ENCODE measurements at places on chromosomes 3 and 15. TPM values are rescaled to one million over a fixed set of nuclear protein-coding genes. Genes with fewer than 3 reads are reported as not detected.

GRCh38 chr3:4392992-4393391, 74.1 kb downstream of the SUMF1 start:
- H3K4me1 ChIP-seq: no peaks in the 10 kb centered on the region
- DNase-seq: no peak
- H3K4me3 ChIP-seq: no peak overlapping the region
- no peak overlapping the region for H3K27ac ChIP-seq

DNA sequence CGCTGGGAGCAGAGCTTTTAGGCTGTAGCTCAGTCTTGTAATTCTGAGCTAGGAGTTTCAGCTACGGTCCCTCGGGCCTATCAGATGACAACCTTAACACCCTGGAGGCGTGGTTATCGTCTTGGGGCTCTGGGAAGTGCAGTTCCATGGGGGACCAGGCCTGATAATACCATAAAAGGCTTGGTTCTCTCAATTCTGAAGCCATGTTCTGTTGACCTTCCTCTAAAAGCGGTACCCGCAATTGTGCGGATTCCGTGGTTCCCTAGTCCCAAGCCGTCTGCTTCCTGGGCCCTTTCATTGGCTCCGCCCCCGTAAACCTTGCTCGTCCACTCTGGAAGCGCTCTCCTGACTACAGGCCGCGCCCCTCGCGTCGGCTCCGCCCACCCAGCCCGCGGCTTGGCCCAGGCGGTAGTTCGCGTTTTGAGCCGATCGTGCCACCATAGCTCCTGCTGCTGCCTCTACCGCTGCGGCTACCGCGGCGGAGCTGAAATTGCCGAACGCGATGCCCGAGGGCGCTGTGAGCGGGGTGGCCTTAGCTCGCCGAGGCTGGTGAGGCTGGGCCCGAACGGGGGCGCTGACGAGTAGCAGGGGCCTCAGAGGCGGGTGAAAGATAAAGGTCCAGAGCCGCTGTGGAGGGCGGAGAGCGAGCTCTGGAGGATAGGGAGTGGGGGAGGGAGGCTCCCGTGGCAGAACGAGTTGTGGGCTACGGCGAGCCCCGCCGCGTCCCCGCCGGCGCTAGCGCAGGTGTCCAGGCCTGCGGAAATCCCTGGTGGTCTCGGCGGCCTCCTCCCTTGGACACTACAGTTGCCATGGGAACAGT, at the start of gene MAPKBP1:
MAPKBP1 (plus strand) TSS at position 423 of the 820 bp plus-strand sequence. CDS start 792 bp downstream, outside the sequence.
- no peaks in the 10 kb centered on the region for H3K27me3 ChIP-seq
- peaks cover 52% of the 10 kb centered on the region for H3K4me1 ChIP-seq
- H3K36me3 ChIP-seq: no peaks in the 10 kb centered on the region

DNA sequence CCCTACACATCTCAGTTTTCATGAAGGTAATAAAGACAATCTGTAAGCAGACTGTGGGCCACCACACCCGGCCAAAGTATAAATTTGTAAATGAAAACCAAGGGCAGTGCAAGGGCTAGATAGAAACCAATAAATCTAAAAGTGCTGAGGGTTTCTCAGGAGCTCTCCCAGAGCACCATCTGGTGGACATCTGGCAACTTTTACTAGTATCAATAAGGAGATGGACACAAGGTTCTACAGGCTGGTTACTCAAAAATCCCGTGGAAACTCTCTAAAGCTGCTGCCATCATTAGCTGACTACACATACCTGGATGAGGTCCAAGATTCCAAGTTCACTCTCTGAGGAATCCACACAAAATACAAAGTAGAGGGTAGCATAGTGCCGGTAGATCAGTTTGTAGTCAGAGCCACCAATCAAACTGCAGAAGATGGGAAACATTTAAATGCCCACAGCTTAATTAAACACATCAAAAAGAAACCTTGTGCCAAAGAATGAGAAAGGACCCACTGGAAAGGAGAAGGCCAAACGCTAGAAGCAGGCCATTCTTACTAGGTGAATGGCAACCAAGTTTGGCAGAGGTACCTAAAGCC, 5.5 kb downstream of the AP3S2 start:
- H3K4me3 ChIP-seq: no peak overlapping the region
- peaks cover 36% of the 10 kb centered on the region for H3K36me3 ChIP-seq
- H3K4me1 ChIP-seq: peaks cover 9% of the 10 kb centered on the region
- no peak overlapping the region for H3K27ac ChIP-seq
- no peaks in the 10 kb centered on the region for H3K27me3 ChIP-seq
- no peak for DNase-seq

DNA sequence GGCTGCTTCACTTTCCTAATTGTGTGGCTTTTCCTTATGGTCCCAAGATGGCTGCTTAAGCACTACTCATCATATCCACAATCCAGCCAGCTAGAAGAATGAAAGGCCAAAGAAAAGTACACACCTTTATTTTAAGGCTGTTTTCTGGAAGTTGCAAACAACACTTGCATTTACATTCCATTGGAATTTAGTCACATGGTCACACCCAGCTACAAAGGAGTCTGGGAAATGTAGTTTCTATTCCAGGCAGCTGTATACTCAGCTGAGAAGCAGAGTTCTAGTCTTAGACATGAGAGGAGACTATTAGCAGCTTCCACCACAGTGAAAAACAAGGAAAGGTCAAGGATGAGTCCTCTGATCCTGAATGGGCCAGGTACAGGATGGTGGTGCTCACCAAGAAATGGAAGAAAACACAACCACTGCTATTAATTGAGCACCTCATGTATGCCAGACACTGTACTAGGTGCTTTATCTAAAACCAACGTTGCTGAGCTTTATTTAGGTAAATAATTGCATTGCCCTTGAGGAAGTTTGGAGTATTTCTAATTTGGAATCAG, 28.0 kb upstream of the ATG7 start:
- DNase-seq: no peak
- no peaks in the 10 kb centered on the region for H3K36me3 ChIP-seq
- no peaks in the 10 kb centered on the region for H3K27me3 ChIP-seq
- no peak overlapping the region for H3K27ac ChIP-seq
- no peaks in the 10 kb centered on the region for H3K4me1 ChIP-seq
- H3K4me3 ChIP-seq: no peak overlapping the region

GRCh38 chr3:43817825-43818224, 127.1 kb downstream of the ABHD5 start:
- H3K4me3 ChIP-seq: no peak overlapping the region
- H3K27me3 ChIP-seq: no peaks in the 10 kb centered on the region
- H3K36me3 ChIP-seq: no peaks in the 10 kb centered on the region
- no peaks in the 10 kb centered on the region for H3K4me1 ChIP-seq
- DNase-seq: no peak
- H3K27ac ChIP-seq: no peak overlapping the region

DNA sequence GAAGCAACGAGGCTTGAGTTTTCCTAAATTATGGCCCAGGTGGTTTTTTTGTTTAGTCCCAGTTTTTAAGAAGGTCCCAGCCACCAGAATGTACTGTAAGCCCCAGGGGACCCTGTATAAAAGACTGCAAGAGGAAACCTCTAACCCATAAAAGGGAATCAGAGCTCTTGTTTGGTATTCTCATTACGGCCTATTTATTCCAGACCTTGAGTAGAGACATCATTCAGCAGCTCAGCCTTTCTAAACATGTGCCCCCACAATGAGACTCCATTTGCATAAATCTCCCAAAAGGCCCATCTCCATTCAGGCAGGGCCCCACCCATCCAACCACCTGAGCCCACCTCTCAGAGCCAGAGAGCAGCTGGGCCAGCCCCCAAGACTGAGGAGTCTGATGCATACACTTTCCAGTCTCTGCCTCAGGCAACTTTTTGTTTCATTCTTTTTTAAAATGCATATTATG, 25.7 kb downstream of the ZDHHC3 start:
- H3K4me1 ChIP-seq: peaks cover 11% of the 10 kb centered on the region
- H3K36me3 ChIP-seq: no peaks in the 10 kb centered on the region
- DNase-seq: no peak
- H3K27ac ChIP-seq: no peak overlapping the region
- no peak overlapping the region for H3K4me3 ChIP-seq

GRCh38 chr3:40068636-40069035, 240.9 kb upstream of the EIF1B start:
- no peaks in the 10 kb centered on the region for H3K4me1 ChIP-seq
- no peaks in the 10 kb centered on the region for H3K27me3 ChIP-seq
- H3K4me3 ChIP-seq: no peak overlapping the region
- no peak for DNase-seq
- no peak overlapping the region for H3K27ac ChIP-seq

GRCh38 chr3:142188846-142189245, 36.5 kb downstream of the GK5 start:
- no peaks in the 10 kb centered on the region for H3K4me1 ChIP-seq
- H3K27ac ChIP-seq: no peak overlapping the region
- no peak overlapping the region for H3K4me3 ChIP-seq
- no peaks in the 10 kb centered on the region for H3K27me3 ChIP-seq

DNA sequence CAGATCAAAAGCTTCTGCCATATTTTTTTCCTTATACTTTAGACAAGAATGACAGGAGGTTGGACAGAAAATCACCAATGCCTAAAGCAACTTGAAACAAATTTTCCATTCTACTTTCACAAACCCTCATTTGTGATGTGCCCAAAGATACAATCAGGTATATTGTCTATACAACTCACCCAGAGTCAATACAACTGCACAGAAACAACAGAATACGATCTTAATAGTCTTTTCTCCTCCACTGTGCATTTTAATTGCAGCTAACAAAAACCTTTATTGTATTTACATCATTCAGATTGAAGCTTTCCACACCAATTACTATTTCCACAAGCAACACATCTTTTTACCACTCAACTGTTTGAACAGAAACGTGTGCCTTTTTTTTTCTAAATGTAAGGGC, 80.4 kb downstream of the PLOD2 start:
- H3K4me3 ChIP-seq: no peak overlapping the region
- no peak overlapping the region for H3K27ac ChIP-seq
- H3K4me1 ChIP-seq: no peaks in the 10 kb centered on the region
- no peak for DNase-seq
- H3K36me3 ChIP-seq: peaks cover 3% of the 10 kb centered on the region

DNA sequence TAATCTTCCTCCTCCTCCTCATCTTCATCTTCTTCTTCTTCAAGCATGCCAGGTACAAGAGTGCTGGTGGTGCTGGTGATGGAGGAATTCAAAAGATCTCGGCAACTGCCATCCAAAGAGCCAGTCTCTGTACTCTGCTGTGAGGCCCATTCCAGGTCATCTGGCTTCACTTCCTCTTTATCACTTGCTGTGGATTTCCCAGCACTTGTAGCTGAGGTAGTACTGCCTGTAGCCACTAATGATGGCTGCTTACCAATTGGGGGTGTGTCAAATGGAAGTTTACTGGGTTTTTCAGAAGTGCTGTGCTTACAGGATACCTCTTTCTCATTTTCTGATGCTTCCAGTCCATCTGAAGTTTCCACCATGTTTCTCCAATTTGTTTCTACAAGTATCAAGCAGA, 28.8 kb upstream of the SHC4 start:
- H3K36me3 ChIP-seq: peaks cover 23% of the 10 kb centered on the region
- H3K4me3 ChIP-seq: no peak overlapping the region
- no peak for DNase-seq

GRCh38 chr3:168457954-168458539, 362.3 kb upstream of the GOLIM4 start:
- H3K4me1 ChIP-seq: no peaks in the 10 kb centered on the region
- H3K4me3 ChIP-seq: no peak overlapping the region
- H3K36me3 ChIP-seq: no peaks in the 10 kb centered on the region
- no peak overlapping the region for H3K27ac ChIP-seq
- H3K27me3 ChIP-seq: no peaks in the 10 kb centered on the region

GRCh38 chr3:141291559-141292355, 60.1 kb downstream of the PXYLP1 start:
- no peak overlapping the region for H3K4me3 ChIP-seq
- peak overlapping the region; percentile 60 for H3K27ac ChIP-seq
- H3K4me1 ChIP-seq: peaks cover 46% of the 10 kb centered on the region
- H3K27me3 ChIP-seq: no peaks in the 10 kb centered on the region

GRCh38 chr15:55360256-55360655, 41.2 kb downstream of the PIGB start:
- no peak for DNase-seq
- H3K36me3 ChIP-seq: peaks cover 9% of the 10 kb centered on the region
- peak overlapping the region; percentile 19 for H3K27ac ChIP-seq
- H3K4me1 ChIP-seq: peaks cover 9% of the 10 kb centered on the region
- H3K4me3 ChIP-seq: no peak overlapping the region
- no peaks in the 10 kb centered on the region for H3K27me3 ChIP-seq

GRCh38 chr3:125013095-125013494, 42.7 kb downstream of the HEG1 start:
- no peak overlapping the region for H3K4me3 ChIP-seq
- no peaks in the 10 kb centered on the region for H3K4me1 ChIP-seq
- no peaks in the 10 kb centered on the region for H3K27me3 ChIP-seq
- DNase-seq: no peak

GRCh38 chr15:98143116-98143515, 182.6 kb downstream of the ARRDC4 start:
- H3K4me1 ChIP-seq: no peaks in the 10 kb centered on the region
- H3K27ac ChIP-seq: no peak overlapping the region
- DNase-seq: no peak
- no peak overlapping the region for H3K4me3 ChIP-seq

DNA sequence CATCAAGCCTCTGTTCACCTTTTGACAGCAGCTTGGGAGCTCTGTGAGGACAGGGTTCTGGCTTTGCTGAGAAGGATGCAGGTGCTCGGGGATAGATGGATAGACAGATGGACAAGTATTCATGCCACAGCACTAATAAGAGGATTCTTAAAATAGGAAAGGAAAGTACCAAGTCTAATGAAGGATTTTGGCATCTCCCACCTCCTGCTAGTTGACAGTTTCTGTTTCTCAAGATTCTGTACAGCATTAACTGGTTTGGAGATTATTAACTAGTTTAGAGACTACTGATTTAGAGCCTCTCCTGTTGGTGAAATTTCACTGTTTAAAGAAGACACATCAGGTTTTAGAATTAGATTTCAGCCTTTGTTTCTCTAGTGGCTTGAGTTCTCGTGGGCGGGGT, 152.3 kb downstream of the CACNA1D start:
- H3K36me3 ChIP-seq: no peaks in the 10 kb centered on the region
- H3K27me3 ChIP-seq: no peaks in the 10 kb centered on the region
- no peak overlapping the region for H3K27ac ChIP-seq
- no peak for DNase-seq
- no peaks in the 10 kb centered on the region for H3K4me1 ChIP-seq

DNA sequence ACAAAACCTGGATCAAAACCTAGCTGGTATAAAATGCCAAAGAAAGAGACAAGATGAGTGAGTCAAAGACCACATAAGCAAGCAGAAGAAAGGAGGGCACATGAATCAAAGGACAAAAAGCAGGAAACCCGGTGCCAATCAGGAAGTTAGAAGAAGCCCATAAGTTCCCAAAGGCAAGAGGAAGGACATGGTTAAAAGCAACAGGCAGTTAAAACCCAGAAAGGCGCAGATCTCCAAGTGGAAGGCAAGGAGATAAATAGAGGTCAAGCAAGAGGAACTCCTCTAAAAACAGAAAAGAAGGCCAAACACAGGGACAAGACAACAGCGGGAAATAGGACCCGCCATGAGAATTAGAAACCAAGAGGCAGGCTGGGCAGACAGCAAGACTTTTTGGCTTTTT, 4.4 kb downstream of the TMOD2 start:
- H3K36me3 ChIP-seq: no peaks in the 10 kb centered on the region
- no peak overlapping the region for H3K27ac ChIP-seq
- no peaks in the 10 kb centered on the region for H3K27me3 ChIP-seq
- peaks cover 9% of the 10 kb centered on the region for H3K4me1 ChIP-seq

The FANCD2 gene
- total RNA-seq: 7.9 TPM

The TPRA1 gene
- total RNA-seq: 42.7 TPM

The CAND2 gene
- total RNA-seq: 11.6 TPM

The COLQ gene
- 0.81 TPM for total RNA-seq

The COL6A5 gene
- not detected for total RNA-seq

The KBTBD12 gene
- total RNA-seq: not detected

The CLEC3B gene
- total RNA-seq: 34.1 TPM

All from thyroid gland (tissue), 4 donors.